ENCODE measurements at places on chromosomes 12 and 14.

DNA sequence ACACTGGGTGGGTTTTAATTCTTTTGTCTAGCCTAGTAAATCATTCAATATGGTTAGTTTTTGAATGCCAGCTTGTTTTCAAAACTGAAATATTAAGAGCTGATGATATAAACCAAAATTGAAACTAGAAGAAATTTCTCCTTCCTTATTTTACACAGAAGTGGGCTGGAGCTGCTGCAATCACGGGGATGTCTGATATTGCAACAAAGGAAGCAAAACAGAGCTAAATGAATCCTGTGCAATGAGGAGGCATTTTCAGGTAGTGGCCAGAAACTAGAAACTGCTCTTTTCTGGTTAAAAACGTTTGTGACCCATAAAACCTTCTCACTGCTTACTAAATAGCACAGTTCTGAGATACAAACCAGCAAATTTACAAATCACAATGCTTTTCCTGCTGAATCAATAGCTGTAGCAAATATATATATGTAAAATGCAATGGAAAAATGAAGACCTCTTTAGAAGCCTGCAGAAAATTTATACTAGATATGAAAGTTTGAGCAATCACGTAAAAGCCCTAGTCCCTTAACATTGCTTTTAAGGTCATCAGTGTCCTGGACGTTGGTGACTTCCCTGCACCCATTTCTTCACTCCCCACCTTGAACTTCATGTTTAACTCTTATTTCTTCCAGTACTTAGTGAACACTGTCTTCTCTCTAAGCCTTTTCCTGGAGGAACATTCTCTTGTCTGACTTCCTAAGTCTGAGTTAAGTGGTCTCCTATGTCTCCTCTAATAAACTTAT lies 15.9 kb upstream of the LRRK2 start:
- no peak for DNase-seq

- no peak for DNase-seq
Measured at GRCh38 chr12:3795492-3796133, 42.7 kb upstream of the CRACR2A start.

- DNase-seq: no peak
Measured at GRCh38 chr12:109269428-109269827, 39.7 kb downstream of the FOXN4 start.

DNA sequence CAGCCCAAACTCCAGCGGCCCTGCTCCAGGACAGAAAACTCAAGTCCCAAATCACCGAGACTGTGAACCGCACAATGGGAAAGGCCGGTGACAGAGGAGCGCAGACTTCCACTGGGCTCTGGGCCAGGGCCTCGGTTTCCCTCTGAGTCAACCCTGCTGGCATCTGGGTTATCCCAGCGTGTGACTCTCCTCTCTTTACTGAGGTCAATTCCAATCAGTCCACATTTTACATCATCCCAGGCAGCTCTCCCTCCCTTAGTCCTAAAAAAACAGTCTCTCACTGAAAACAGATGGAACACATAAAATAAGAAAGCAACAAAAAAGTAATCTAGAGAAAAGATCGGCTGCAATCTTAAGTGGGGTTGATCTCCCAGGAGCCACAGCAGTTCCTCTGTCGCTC lies 36.9 kb downstream of the ITPK1 start:
- no peak for DNase-seq

GRCh38 chr12:81224626-81225025 lies 146.7 kb downstream of the ACSS3 start:
- DNase-seq: no peak

DNA sequence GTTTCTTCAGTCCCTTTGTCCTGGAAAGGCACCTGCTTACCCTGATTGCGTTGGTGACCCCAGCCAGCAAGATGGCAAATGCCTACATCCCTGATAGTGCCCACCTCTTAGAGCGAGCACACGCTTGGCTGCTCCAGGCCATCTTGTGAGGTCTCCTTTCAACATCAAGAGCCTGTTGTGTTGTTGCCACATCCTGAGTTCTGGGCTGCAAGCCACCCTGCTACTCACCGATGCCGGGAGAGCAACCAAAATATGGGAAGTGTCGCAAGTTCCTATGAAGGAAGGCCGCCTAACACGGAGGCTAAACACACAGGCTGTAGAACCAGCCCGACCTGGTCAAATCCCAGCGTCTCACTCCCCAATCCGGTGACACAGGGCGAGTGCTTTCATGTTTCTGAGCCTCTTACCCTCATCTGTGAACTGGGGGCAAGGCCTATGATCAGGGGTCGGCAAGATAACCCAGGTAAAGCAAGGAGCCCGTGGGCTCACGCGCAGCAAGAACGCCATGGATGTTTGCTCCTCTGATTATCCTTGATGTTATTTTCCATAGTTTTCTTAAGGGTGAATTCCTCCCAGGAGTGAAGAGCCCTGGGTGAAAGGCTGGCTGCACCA lies 98.4 kb downstream of the LGMN start:
- DNase-seq: no peak

DNA sequence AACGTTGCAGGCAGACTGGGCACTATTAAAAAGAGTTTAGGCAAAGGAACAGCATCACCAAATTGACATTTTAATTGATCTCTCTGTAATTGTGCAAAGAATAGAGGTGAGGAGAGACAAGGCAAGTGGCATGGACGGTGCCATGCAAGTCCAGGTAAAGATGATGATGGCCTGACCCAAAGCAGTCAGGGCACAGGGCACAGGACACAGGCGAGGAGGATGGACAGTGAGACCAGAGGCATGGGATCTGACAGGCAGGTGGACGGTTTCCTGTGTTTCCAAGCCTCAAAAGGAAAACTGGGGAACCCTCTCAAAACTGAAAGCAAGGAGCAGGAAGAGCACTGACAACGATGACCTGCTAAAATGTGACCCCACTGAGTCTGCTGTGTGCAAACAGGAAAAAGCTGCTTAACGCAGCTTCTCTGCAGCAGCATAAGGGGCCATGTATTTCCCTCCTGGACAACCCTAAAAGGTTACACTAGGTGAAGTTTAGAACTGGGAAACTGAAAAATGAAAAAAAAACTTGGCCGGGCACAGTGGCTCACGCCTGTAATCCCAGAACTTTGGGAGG lies 50.9 kb downstream of the CLIP1 start:
- DNase-seq: no peak

DNA sequence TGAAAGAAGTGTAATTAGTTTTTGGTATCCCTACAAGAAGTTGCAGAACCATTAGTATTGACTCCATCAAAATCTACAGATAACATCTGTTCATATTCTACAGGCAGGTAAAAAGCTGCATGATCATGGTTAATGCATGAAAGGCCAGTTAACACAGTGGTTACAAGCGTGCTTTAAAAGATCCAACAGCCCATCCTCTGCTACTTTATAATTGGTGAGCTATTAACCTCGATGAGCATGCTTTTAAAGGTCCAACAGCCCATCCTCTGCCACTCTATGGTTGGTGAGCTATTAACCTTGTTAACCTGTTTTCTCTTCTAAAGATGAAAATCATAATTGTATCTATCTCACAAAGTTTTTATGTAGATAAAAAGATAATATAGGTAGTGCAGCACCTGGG lies 289.3 kb downstream of the DUSP6 start:
- DNase-seq: no peak

DNA sequence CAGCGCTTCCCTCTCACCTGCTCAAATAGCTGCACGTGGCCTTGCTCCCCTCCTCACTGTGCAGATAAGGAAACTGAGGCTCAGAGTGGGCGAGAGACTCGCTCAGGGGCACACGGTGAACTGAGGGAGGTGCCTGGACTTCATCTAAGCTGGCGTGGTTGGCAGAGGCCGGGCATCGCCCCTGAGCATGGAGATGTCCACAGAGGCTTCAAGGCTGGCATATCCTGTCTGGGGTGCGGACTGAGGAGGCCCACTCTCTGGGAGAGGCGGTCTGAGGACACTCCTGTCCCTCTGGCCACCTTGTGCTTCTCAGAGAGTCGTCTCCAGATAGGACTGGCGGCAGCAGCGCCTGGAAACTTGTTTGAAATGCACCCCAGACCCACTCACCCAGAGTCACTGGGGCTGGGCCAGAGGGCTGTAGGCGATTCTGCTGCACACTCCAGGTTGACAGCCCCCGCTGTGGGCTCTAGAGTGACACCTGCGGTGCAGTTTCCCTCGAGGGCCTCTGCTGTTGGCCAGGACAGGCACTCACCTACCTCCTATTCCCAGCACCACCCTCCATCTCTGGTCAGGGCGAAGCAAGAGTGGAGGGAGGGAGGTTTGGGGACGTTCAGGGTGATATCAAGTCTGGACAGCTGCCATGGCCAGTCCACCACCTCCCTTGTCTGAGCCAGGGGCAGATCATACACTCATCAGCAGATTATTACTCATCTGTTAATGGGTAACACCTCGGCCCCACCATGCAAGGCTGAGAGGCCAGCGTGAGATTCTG lies 11.2 kb upstream of the LBHD2 start:
- DNase-seq: no peak

DNA sequence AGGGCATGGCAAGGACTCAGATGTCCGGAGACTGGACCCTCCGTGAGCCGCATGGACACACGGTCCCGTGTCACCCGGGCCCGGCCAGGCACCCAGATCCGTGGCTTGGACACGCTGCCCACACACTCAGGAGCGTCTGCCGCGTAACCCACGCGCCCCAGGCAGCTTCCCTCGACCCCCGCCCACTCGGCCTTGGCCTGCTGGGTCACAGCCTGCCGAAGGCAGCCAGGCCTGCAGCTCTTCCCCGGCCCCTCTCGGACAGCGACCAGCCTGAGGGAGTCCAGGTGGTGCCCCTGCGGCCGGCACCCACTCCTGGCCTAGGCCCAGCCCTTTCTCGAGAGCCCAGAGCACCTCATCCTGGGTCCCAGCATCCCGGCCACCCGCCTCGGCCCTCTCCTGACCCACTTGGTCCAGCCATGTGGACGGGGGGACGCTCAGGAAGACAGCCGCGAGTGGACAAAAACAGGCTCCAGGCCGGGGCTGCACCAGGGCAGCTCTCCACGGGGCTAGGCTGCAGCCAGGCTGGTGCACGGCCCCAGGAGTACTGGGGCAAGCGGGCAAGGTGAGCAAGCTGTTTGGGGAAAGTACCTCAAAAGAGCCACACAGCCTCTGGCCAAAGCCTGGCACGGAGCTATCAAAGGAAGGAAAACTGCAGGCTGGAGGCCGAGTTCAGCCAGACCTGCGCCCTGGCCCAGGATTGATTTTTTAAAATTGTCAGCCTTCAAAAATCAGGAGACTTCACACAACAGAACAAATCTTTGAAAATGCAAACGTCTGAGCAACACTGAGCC lies 6.5 kb downstream of the AKT1 start:
- no peak for DNase-seq

DNA sequence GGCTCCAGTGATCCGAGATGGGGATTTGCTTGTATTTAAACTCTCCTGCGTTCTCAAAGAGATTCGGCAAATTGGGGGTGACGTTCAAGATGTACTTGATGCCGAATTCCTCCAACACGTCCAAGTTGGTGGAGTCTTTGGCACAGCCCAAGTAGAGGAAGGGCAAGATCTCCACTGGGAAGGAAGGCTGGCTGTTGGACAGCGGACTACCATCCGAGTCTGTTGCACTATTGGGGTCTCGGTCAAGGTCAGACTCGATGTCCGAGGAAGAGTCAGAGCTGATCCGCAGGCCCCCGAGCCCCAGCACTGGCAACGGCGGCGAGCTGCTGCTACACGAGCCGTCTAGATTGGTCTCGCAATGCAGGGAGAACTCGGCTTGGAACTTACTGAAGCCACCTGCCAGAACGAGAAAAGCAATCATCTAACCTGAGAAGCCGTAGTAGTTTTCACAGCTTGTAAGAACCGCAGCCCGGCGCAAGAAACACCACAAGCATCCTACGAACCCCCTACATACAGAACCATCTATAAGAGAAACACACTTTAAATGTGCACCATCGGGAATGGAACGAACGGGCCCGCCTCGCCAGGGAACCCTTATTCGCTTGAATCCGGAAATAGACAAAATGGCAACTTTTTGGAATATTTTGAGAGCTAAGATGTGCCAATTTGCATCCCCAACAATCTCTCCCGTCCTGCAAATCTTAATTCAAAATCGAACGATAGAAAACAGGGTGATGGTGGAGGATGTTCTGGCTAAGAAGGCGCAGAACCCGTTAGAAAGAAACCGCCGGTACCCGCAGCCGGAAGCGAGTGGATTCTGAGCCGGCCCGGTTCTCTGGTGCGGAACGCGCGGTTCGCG lies 1.4 kb downstream of the DUSP6 start:
- no peak for DNase-seq

- no peak for DNase-seq
Measured at GRCh38 chr12:95484524-95484923, 10.6 kb downstream of the METAP2 start.

DNA sequence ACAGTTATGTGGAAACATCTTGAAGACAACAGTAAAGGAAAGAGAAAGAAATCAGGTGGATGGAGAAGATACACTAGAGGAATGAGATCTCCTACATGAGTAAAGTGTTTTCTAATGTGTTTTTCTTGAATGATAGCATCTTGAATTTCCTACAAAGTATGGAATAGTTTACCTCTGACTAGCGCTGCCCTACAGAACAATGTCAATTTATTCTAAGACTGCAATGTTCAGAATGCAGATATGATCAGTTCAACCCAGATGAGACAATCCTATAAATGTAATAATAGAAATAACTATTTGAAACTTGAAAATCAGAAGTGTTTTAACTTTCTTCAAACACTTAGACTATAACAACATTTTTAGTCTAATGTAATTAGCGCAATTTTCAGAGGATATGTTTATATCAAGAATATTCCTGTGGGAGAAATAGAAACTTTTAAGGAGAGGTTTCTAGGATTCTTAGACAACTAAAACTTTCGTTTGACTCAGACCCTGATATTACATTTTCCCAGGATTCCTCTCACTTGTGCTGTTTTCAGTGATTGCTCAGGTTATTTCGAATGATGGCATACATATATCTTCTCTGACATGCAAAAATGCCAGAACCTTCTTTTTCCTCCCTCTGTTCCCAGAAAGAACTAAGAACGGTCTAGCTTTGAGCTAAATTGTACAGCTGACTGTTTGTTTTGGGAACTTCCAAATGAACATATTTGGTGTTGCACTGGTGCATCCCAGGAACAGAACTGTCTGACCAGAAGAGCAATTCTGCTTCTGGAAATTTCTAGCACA lies 1017.4 kb downstream of the DIO2 start:
- DNase-seq: no peak

- no peak for DNase-seq
Measured at GRCh38 chr14:23055621-23056144, 1.6 kb downstream of the CDH24 start.

DNA sequence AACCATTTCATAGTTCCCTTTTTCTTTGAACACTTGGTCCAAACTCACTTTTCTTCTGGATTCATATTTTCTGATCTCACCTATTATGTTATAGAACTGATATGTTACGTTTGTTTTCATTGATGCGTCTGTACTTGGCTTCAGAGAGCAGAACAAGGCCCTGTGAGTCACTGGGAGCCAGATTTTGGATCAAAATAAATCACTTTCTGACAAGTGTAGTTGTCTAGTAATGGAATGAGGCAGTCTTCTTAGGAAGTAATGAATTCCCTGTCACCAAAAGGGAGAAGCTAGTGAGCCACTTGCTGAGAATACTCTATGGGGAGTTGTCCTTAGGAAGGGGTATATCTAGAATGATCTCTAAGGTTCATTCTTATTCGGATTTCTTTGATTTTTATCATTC lies 10.2 kb downstream of the BICD1 start:
- no peak for DNase-seq

GRCh38 chr12:2198542-2198941 lies 145.8 kb downstream of the CACNA1C start:
- no peak for DNase-seq
